ENCODE measurements at places on chromosomes 2 and 18. TPM values are rescaled to one million over a fixed set of nuclear protein-coding genes. Genes with fewer than 3 reads are reported as not detected.

DNA sequence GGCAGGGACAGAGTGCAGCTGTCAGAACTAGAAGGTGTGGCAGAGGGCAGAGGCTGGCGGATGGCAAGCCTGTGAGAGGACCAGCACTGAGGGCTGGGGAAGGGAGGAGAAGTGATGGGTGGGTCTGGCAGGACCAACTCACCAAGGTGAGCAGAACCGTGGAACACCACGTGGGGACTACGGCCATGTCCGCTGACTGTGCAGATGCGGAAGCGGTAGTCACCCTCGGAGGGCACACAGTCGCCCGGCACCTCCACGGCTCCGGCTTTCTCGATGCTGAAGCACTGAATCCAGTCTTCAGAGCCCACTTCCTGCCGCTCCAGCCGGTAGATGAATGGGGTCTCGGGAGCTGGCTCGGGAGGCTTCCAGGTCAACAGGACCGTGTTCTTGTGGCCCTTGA lies 4.2 kb downstream of the OBSL1 start:
- no peak for DNase-seq

DNA sequence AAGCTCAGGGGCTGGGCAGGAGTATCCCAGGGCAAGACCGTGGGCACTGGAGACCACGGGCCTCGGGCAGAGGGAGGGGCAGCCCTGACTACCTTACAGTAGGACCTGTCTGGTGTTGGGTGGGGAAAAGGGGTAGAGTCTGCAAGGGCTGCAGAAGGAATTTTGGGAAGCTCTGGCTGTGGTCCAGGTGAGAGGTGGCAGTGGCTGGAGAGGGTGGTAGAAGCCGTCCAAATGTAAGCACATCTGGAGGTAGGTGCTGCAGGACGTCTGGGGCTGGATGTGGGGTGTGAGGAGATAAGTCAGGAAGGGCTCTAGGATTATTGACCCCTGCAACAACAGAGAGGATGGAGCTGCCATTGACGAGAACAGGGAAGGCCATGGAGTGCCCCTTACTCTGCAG lies 486.7 kb downstream of the EIPR1 start:
- no peak for DNase-seq

GRCh38 chr18:76821875-76822505 lies 367 bp upstream of the ZNF236 start:
- DNase-seq, result peak; percentile 54

DNA sequence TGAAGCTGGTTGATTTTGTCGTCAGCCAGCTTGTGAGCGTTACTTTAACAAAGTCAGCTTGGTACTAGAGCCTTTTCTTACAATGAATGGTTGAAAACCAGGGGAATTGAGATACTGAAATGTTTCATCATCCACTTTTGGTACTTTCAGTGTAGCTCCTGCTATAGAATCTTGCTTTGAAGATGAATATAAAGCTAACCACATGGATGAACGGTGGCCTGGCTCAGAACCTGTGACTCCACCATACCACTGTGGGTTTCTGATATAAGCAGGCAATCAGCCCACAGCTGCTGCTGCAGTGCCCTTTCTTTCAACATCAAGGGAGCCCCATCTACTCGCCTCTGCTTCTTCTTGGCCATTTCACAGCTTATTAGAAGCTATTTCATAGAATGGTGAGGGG lies 53.2 kb upstream of the GPR45 start:
- no peak for DNase-seq

DNA sequence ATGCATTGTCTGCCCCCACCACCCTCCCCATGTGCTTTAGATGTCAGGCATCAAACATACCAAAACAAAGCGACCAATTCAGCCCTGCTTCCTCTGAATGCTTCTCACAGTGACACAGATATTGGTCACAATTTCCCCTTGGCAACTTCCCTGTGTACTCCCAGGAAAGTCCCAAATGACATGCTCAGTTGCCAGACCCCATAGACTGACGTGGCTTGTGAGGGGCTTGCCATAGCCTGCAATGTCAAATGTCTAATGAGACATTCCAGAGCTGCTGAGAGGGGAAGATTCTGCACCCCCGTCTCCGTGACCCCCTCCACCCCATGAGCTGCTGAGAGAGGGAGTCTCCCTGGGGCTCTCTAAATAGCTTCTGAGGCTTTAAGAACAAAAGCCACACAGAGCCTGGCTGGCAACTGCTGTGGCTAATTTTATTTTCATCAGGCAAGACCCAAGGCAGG lies 47.3 kb downstream of the RFTN2 start:
- peak; percentile 6 for DNase-seq

- peak; percentile 83 for DNase-seq
Observed at GRCh38 chr2:28736034-28736433, 15.6 kb upstream of the PPP1CB start.

- no peak for DNase-seq
Observed at GRCh38 chr2:9483107-9483506, 8.8 kb downstream of the IAH1 start.

DNA sequence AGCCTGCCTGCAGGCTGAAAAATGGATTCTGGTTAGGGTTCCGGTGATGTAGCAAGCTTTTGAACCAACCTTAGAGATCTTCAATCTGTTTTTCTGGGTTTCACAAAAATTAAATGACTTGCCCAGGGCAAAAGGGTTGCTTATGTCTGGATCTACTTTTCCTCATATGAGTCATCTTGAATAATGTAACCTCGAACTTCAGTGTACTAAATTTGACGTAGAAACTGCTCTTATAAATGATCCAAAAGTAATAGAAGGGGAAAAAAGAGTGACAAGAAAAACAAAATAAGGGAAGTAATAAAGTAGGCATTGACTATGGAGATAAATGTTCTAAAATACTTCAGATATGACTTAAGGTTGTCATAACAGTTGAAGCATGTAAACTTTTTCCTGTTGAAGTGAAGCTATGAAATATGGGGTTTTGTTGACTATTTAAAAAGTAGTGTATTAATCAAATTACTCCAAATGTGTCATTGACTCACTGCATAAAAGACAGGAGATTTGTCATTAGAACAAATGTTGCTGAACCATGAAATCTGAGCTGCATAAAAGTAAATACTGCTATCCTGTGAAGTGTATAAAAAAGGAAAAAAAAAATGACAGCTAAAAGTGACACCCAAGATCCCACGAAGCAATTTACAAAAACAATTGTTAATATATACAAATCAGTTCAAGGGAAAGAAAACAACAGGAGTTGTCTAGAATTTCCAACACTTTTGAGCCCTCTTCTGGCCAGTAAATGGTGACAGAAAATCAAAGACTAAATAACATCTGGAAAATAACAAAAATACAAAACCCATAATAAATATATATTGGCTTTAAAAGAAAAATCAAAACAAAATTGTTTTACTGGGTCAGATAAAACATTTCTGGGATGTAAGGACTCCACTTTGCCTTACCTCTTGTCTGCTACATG lies 103.6 kb upstream of the SERPINE2 start:
- no peak for DNase-seq

DNA sequence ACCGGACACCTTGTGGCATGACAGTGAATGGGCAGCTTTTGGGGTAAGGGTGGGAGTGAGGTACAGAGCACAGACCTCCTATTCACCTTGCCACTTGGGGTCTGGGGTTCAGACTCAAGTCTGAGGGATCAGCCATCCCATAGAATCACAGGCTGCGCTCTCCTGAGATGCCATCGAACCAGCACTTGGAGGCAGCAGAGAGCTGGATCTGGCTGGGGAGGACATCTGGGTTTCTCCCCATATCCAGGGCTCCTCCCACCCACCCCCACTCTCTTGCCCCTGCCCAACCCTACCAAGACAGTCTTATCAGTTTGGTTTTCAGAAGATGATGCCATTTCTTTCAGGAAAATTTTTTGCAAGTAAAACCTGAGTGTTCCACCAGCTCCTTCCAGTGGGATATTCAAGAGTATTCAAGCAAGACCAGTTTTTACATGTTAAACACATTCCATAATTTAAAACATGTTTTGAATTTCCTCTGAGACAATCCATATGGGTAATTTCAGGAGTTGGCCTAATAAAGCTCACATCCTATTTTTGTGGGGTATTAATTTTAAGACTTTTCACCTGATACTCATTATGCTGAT lies 29.2 kb upstream of the TEX44 start:
- peak; percentile 67 for DNase-seq

DNA sequence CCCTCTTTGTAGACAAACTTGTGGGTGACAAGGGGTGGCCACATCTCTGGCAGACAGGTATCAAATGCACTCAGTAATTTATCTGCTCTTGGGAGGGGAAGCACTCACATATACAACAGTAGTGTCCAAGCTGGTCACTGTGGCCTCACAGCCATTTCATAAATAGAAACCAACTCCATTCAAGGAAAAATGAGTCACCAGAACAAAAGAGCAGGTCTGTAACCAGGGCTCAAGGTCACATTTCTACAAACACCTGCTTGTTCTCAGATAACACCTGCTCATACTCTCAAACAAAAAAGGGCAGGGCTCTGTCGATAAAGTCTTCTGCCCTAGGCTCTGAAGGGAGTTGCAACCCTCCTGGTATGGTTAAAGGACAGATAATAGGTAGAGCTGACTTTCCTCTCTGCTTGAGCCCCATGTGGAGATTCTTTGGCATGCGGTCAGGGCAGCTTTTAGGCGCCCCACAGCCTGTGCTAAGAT lies 459.0 kb downstream of the BCL11A start:
- DNase-seq, result no peak

DNA sequence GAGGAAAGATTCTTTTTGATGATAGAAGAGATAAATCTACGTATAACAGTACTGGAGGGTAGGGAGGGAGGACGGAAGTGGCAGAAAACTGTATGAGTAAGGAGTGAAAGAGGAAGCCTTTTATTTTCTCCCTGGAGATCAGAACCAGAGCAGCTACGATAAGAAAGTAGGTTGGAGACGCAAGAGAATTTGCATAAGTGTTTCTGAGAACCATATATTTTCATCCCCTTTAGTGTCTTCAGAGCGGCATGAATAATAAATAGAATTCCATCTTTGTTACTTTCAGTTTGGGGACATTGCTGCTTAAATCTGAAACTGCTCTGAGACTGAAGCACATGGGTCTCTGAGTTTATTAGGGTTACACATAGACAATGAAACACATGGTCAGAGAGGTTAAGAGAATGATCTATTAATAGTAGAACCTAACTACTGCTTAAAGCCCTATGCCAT lies 230.2 kb upstream of the TNP1 start:
- DNase-seq, result peak; percentile 51

GRCh38 chr2:134190807-134191203 lies 63.1 kb upstream of the MGAT5 start:
- DNase-seq, result no peak

GRCh38 chr2:63044362-63045327 lies 6.0 kb upstream of the OTX1 start:
- DNase-seq, result no peak

DNA sequence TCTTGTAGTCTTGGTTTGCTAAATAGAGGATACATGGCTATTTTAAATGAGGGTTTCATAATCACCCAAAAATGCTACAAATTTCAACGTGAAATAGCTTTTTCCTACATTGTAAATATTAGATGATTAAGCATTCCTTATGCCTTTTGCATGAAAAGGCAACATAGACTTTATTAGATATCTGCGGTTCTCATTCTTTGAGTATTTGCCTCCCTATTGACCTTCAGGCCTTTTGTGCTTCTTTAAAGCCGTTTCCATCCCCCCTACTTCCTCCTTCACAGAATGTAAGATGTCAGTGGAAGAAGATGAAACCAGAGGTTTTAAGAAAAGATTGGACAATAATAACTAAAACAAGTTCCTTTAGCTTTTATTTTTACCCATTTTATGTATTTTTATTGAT lies 144.1 kb downstream of the UBE2E3 start:
- DNase-seq, result no peak

DNA sequence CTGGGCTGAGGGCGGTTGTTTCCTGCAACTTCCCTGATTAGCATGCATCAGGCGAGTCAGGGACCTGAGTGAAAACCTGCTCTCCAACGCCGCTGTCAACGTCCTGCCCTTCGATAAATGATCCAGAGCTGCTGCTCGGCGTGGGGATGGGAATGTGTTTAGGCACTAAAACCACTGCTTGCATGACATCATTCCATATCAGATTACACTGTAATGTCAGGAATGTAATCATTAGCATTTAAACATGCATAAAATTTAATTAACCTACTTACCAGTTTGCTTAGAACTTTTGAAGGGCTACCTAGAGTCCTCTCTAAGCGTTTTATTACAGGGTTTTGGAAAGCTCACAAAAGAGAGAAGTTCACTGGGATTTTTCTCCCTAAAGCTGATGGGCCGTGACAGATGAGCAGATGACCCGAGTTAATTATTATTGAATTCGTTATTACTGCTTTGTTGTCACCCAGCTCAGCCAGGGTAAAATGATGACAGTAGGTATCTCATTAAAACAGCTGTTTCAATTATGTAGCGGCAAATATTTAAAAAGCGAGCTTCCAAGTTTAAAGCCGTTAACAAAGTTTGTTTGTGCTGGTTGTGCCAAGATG lies 685.6 kb upstream of the SALL3 start:
- no peak for DNase-seq

GRCh38 chr18:61891894-61892293 lies 913 bp downstream of the RNF152 start:
- DNase-seq, result no peak

GRCh38 chr2:98469862-98470544 lies 25.3 kb downstream of the INPP4A start:
- no peak for DNase-seq

GRCh38 chr2:46798041-46798440 lies 117.6 kb downstream of the MCFD2 start:
- DNase-seq, result no peak

DNA sequence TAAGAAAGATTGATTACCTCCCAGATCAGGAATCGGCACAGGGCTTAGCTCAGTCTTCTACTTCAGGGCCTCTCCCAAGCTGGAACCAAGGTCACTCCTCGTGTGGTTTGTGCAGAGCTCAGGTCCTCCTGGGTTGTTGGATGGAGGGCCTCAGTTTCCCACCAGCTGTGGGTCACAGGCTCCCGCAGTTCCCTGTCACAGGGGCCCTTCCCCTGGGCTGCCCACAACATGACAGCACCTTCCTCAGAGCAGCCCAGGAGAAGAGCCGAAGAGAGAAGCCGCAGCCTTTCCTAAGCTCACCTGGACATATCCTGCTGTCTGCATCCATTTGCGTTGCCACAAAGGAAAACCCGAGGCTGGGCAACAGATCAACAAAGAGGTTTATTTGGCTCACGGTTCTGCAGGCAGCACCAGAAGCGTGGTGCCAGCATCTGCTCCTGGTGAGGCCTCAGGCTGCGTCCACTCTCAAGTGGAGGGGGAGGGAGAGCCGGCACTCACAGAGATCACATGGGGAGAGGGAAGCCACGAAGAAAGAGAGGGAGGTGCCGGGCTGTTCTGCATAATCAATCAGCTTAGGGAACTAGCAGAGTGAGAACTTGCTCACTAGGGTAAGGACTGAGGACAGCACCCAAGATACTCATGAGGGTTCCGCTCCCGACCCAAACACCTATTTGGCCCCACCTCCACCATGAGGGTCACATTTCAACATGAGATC lies 13.0 kb upstream of the ALLC start:
- no peak for DNase-seq

DNA sequence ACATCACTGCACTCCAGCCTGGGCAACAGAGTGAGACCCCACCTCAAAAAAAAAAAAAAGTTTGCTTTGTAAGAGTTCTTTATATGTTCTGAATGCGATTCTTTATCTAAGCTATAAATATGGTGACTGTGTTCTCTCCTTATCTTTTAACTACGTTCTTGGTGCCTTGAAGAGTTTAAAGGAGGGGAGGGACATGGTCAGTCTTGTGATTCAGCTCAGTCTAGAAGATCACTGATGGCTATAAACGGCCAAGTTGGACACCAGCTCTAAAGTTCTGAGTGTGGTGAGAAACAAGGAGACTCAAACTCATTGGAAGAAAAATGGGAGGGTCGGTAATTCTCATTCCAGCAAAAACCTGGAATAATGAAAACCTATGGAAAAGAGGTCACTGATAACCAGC lies 128.4 kb upstream of the SEC11C start:
- DNase-seq, result no peak

FKBP7 gene
- total RNA-seq, result 18.7 TPM

SERPINB12 gene
- total RNA-seq, result not detected

CHRNG gene
- not detected for total RNA-seq

MYO5B gene
- total RNA-seq, result 16.7 TPM

IL1R2 gene
- total RNA-seq, result not detected

PRKAG3 gene
- not detected for total RNA-seq
